ENCODE measurements at places on chromosomes 2 and 18.

GRCh38 chr2:74253971-74254310 lies 55.5 kb downstream of the MTHFD2 start:
- no peak for DNase-seq

DNA sequence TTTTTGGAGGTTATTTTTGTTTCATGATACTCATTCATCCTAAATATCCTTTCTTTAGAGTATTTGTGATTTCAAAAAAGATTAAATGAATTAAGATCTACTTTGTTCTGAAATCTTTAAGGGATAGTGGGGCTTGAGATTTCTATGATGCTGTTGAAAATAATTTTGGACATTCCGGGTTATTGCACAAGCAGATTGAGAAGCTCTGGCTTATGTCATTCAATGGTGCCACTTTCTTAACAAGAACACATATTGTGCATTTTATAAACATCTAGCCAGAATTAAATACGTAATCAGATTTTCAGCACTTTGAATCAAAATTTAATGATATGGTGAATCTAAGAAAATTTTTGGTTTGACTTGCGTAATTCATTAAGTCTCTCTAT lies 207.7 kb upstream of the COL3A1 start:
- no peak for DNase-seq

DNA sequence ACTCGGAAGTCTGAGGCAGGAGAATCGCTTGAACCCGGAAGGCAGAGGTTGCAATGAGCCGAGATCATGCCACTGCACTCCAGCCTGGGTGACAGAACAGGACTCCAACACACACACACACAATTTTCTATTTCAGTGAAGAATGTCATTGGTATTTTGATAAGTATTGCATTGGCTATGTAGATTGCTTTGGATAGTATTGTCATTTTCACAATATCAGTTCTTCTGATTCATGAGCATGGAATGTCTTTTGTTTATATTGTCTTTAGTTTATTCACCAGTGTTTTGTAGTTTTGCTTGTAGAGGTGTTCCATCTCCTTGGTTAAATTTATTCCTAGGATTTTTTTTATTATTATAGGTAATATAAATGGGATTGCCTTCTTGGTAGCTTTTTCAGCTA lies 693.4 kb upstream of the SYT4 start:
- DNase-seq, result no peak

DNA sequence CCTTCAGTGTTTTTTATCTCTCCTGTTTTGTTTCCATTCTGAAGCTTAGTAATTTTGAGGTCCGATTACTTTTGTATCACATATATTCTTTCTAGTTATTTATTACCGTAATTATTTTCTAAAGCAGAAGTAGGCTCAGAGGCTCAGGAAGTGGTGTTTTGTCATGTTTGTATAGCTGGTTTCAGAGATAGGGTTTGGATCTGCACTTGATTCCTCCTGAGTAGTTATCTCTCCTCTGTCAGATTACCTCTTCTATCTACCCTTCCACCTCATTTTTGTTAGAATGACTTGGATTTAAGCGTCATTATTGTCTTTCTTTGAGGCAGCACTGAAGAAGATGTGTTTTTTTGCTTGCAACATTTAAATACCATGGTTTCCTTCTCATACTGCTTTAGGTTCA lies 95.4 kb downstream of the MTA3 start:
- peak; percentile 64 for DNase-seq

DNA sequence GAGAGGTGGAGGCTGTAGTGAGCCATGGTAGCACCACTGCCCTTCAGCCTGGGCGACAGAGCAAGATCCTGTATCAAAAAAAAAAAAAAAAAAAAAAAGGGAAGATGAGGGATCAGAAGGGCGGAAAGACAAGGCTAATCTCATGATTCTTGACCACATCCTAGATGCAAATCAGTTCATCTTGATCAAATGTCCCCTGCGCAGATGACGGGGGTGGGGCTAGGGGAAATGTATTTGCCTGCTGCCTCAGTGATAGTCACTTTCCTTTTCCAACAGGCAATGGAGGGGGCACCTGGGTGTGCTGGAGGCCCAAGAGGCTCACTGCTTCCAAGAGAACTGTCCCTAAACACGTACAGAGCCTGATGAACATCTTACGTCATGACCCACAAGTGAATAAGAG lies 3.7 kb upstream of the EMILIN2 start:
- peak; percentile 89 for DNase-seq

DNA sequence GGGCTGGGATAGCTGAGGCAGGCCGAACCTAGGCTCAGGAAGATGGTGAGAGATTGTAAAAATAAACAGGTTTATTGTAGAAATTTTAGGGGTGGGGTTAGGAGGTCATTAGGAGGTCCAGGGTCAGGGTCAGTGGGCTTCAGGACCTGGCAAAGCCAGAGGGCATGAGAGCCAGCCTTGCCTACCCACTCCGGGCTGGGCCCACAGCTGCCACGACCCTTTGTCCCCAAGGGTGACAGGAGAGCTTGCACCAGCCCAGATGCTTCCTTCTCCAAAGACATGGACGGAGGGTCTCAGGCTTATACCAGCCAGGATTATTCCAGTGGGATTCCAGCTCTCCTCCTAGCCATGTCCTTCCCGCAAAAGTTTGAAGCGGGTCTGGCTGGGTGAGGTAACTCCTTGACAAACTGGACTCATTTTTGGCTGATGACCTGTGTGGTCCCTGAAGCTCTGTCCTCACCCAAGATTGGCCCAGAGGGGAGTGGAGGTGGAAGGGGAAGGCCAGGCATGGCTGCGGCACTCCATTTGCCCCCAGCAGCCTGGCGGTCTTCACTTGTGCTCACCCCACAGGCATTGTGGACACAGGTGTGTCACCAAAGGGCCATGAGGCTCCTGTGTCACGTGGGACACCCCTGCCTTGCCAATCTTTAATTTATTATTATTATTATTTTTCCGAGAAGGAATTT lies 23.8 kb upstream of the ATOH8 start:
- no peak for DNase-seq

- DNase-seq, result no peak
Measured at GRCh38 chr2:33406622-33407021, 69.8 kb upstream of the RASGRP3 start.

DNA sequence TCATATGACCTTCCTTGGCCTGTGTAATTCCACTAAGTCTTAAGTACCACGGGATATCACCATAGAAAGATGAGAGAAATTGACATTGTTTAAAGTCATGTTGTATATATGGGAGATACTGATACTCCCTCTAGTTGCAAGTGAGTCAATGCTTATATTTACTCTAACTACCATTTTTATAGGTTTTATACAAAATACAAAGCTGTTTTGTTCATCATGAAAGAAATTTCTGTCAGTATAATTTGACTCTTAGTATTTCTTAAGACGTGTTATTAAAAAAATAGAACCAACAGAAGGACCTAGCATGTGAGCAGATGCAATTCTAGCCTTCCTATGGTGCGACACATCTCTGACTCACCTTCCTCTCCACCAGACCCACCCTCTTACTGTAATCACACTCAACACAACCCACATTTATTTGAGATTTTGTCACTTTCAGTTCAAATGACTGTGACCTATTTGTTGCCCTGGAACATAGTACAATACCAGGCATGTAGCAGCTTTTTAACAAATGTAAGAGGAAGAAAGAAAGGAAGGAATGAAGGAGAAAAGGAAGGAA lies 453.1 kb downstream of the CMPK2 start:
- no peak for DNase-seq

DNA sequence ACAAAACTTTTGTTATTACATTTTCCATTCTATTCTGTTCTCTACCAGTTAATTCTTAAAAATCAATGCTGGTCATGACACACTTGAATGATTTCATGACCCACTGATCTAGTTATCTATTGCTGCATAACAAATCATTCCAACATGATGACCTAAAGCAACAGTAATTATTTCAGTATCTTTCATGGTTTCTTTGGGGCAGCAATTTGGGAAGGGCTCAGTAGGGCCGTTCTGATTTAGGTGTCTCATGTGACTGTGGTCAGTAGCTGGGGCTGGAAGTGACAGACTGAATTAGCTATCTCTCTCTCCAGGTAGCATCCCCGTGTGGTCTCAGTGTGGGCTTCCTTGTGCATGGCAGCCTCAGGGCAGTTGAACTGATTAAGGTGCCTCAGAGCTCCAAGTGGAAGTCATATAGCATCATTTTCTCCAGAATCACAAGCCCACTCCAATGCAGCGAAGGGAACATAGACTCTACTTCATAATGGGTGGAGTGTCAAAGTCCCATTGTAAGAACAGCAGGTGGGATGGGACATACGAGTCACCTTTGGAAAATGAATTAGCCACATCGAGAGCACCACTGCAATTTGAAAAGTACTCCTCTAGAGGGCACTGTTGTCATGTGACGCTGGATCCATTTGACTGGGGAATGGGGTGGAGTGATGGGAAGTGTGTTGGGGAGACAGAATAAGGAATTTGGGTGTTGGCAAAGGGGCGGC lies 39.1 kb upstream of the FAM136A start:
- DNase-seq, result peak; percentile 65

DNA sequence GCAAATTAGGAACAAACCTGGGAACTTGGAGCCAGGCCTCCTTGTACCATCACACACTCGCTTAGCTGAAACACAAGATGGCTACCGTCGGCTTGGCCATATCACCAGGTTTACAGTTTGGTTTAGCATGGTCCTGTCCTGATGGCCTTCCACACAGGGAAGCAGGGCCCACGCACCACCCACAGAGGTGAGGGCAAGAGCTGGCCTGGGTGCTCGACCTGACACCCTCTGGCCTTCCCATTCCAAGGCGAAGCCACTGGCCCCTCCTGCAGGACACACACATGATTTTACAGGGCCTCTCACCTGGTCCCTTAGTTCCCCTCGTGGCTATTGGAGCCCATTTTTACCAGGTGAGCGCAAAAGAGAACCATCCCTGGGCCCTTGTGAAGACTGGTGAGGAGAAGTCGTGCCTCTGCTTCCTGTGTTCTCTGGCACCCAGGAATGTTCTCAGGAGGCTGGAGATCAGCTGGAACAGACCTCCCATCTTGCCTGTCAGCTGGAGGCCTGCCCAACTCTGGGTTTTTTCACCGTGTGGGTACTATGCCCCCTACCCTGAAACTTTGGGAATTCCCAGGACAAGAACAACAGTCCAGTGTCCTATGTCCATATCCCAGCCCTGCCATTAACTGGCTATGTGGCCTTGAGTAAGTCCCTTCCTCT lies 53.0 kb upstream of the FOSL2 start:
- DNase-seq, result no peak

- DNase-seq, result no peak
Measured at GRCh38 chr2:75560768-75561565, at the start of gene EVA1A. EVA1A (minus strand) TSS chr2:75560939; CDS start chr2:75518140, 42,799 bp downstream.

- no peak for DNase-seq
Measured at GRCh38 chr2:189646521-189646920, 14.7 kb upstream of the ASNSD1 start.

- DNase-seq, result no peak
Measured at GRCh38 chr2:7899923-7900322, 781.9 kb upstream of the ID2 start.

- DNase-seq, result no peak
Measured at GRCh38 chr2:16655905-16656642, 9.6 kb downstream of the CYRIA start.

- DNase-seq, result peak; percentile 50
Measured at GRCh38 chr2:234495251-234496054, 1.4 kb downstream of the ARL4C start.

DNA sequence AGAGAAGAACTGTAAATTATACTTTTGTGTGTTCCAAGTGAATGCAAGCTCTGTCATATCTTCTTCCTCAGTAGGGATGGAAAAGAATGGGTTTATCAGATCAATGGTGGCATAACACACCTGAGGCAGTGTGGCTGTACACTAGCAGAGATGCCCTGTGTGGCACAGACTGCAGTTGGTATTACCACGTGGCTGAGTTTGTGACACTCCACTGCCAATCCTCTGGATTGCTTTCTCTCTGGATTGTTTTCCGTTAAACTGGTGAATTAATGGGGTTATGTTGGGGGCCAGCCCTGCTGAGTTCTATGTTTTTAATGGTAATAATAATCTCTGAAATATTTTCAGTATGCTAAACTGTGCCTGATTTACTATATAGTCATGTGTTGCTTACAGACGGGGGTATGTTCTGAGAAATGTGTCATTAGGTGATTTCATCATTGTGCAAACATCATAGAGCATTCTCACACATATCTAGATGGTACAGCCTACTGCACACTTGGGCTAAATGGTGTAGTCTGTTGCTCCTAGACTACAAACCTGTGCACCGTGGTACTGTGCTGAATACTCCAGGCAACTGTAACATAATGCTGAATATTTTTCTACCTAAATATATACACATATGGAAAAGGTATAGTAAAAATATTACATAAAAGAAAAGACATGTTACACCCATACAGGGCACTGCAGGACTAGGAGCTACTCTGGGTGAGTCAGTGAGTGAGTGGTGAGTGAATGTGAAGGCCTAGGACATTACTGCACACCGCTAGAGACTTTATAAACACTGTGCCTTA lies 84.7 kb upstream of the ST6GAL2 start:
- no peak for DNase-seq

DNA sequence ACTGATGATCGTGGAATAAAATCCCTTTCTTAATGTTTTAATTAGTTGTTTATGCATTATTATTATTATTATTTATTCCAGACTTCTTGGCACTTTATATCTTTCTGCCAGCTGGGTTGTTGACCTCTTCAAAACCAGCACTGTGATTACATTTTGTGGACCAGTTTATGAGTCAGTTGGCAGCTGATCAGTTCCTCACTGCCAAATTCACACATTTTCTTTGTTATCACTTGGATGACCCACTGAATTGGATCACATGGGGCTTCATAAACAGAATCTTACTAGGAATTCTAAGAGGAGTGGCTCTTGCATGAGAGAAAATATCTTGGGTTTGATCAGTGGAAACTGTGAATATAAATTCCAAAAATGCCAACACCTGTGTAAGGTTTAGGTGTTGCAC lies 321.8 kb upstream of the SPRED2 start:
- no peak for DNase-seq

DNA sequence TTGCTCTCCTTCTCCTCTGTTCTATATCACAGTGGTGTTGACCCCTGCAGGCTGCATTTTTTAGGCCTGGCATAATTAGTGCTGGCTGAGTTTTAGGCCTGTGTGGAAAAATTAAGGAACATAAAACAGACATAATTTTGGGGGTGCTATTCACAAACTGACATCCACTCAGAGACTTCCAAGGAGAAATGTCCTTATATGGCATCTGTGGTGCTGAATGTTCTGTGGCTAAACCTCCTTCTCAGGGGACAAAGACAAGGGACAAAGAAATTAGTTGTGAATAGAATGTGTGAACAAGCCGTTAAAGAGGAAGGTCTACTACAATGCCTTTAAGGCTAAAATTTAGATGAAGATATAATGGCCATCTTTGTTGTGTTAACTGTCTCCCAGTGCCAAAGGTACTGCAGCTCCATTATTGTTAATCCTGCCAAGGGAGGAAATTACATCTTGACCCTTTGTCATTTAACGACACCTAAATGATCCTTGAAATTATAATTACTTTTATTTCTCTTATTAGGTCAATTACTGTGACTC lies 870.0 kb upstream of the CHAC2 start:
- DNase-seq, result no peak

DNA sequence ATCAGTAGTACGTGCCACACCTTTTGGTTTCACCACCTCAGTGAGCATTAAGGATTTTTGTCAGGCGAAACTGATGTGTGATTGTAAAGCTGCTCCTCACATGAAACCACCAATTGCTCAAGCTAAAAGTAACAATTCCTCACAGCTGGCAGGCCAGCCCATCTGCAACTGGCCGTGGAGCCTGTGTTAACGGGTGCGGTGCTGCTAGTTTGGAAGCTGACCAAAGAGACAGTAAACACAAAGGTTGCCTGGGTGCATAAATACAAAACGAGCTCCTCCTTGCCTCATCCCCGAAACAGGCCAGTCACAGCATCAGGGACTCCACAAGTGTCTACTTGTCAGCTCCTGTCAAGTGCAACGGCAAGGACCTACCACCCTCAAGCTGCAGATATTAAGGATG lies 32.0 kb downstream of the LGALSL start:
- DNase-seq, result no peak

GRCh38 chr18:21928925-21929324 lies 188.3 kb downstream of the MIB1 start:
- no peak for DNase-seq
